GOT3 (cell line): ENCODE measurements at places on chromosomes 6 and 20.

- DNase-seq = no peak
Observed at GRCh38 chr20:57397693-57398108, 6.5 kb downstream of the RBM38 start.

DNA sequence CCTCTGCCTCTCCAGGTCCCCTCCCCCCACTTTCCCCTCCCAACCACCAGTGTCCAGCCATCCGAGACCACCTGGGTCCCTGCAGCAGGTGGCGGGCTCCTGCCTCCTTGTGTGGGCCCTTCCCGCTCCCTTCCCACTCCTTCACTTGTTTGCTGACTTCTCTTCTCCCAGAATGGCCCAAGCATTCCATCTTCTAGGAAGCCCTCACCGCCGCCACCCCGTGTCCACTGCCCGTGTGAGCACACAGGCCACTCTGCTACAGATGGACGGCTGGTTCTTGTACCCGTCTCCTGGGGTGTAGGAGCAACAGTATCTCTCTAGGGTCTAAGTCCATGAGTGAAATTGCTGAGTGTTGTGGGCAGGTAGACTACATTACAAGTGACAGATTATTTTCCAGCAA is 15.0 kb downstream of the BPHL start:
- no peak for DNase-seq

- no peak for DNase-seq
Observed at GRCh38 chr20:1626528-1627199, 6.9 kb upstream of the SIRPB1 start.

- no peak for DNase-seq
Observed at GRCh38 chr20:14882157-14882556, 544.7 kb upstream of the FLRT3 start.

DNA sequence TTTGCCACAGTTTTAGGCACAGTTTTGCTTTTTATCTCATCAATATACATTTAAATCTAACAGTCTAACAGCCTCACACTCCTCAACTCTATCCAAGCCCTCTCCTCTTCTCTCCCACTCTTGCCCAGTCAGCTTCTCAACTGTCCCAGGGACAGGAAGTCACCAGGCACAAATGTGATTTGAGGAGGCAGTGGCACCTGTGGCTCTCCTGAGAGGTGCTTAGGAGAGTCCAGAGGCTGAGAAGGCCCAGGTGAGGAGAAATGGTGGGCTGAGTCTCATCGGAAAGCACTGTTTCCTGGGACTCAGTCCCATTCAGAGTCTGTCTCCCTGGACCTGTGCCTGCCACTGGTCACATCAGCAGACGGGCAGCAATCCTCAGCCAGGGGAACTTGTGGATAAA is 4.7 kb downstream of the GDF5 start:
- no peak for DNase-seq

- DNase-seq = no peak
Observed at GRCh38 chr6:135813401-135813800, 38.1 kb upstream of the PDE7B start.

- no peak for DNase-seq
Observed at GRCh38 chr6:8392569-8392968, 42.8 kb downstream of the SLC35B3 start.

- DNase-seq = no peak
Observed at GRCh38 chr6:26086211-26086610, 1.0 kb upstream of the HFE start.

- DNase-seq = no peak
Observed at GRCh38 chr6:96101564-96101963, 85.8 kb downstream of the FUT9 start.

GRCh38 chr6:26124781-26125685 is 37.8 kb downstream of the HFE start:
- DNase-seq = no peak

DNA sequence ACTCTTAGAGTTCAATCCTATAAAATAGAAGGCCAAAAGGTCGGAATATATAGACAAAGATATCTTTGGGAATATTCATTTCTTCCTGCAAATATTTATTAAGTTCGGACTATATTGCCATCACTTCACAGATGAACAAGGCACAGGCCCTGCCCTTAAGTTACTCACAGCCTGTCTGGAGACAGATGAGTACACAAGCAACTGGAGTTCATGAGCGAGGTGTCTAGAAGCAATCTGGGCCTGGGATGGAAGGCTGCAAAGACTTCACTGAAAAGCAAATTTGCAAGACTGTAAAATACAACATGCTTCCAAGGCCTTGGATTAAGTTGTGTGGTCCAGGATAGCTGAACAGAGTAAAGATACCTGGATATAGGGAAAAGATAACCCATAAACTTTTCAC is 56.7 kb upstream of the CEP85L start:
- no peak for DNase-seq

DNA sequence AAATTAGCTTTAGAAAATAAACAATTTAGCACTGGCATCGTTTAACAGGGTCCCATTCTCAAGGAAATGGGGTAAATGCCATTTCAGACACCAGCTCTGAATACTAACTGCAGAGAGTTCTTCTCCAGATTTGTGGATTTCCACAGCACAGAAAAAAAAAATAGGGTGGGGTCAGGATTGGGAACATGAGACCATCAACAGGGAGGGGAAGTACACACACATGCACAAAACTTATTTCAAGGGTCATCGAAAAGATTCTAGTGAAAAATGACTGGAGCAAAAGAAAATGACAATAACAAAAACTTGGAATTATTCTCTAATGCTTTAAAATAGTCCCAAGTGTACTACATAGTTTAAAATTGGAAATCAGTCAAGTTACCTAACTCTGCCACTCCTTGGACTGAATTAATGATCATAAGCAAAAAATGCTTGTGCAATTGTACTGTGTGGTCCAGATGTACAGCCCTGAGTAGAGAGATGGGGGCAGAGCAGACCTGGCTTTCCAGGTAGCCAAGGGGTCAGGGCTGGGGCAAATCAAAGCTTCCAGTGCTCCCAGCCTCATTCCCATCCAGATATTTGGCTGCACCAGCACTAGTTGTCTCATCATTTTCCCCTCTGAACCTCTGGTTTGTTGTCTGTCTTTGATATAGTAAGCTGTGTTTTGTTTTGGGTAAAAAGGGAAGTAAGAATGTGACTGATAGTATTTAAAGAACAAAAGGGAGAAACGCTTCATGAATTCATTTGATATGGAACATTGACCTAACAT is 152.4 kb downstream of the SOBP start:
- DNase-seq = no peak

GRCh38 chr6:163866192-163866591 is 451.7 kb downstream of the QKI start:
- DNase-seq = no peak

- no peak for DNase-seq
Observed at GRCh38 chr20:37161830-37162549, 17.1 kb upstream of the RPN2 start.

DNA sequence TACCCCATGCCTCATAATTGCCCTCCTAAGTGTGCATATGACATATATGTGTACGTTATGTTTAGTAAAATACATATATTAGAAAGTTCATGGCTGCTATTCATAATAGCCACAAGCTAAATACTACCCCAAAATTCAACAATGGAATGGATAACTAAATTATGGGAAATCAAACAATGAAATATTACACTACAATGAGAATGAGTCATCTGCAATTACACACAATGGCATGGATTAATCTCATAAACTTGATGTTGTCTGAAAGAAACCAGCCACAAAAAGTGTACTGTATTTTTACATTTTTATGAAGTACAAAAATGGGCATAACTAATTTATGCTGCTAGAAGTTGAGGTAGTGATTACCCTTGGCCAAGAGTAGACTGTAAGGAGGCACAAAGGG is 477.0 kb downstream of the HAO1 start:
- DNase-seq = no peak

- DNase-seq = no peak
Observed at GRCh38 chr6:24749297-24749696, 25.4 kb upstream of the GMNN start.

GRCh38 chr6:121506761-121507754 is 71.6 kb downstream of the GJA1 start:
- DNase-seq = no peak

- DNase-seq = no peak
Observed at GRCh38 chr20:44050925-44051660, 135.9 kb downstream of the JPH2 start.

DNA sequence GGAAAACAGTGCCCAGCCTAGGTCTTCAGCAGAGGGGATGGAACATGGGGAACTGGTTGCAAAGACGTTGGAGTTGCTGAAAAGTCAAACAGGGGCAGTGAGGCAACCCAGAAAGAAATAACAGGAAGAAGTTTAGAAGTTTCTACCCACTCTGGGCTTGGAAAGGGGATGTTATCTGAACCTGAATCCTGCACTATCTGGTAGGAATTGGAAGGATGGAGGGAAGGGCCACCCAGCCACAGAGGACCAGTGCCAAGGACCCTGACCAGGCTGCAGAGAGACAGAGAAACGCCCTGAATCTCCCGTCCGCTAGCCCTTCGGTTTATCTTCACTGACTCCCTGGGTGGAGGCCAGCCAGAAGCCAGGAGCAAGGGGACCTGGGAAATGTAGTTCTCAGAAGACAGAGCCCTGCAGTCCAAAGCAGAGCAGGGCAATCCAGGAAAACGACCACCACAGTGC is 217.3 kb upstream of the RREB1 start:
- no peak for DNase-seq

- DNase-seq = no peak
Observed at GRCh38 chr6:148693882-148694484, 52.8 kb upstream of the UST start.

- DNase-seq = no peak
Observed at GRCh38 chr6:24574809-24575208, 71.2 kb downstream of the KIAA0319 start.

- no peak for DNase-seq
Observed at GRCh38 chr6:6582131-6582530, 6.4 kb upstream of the LY86 start.

- no peak for DNase-seq
Observed at GRCh38 chr6:126040826-126041225, 54.5 kb downstream of the TRMT11 start.

DNA sequence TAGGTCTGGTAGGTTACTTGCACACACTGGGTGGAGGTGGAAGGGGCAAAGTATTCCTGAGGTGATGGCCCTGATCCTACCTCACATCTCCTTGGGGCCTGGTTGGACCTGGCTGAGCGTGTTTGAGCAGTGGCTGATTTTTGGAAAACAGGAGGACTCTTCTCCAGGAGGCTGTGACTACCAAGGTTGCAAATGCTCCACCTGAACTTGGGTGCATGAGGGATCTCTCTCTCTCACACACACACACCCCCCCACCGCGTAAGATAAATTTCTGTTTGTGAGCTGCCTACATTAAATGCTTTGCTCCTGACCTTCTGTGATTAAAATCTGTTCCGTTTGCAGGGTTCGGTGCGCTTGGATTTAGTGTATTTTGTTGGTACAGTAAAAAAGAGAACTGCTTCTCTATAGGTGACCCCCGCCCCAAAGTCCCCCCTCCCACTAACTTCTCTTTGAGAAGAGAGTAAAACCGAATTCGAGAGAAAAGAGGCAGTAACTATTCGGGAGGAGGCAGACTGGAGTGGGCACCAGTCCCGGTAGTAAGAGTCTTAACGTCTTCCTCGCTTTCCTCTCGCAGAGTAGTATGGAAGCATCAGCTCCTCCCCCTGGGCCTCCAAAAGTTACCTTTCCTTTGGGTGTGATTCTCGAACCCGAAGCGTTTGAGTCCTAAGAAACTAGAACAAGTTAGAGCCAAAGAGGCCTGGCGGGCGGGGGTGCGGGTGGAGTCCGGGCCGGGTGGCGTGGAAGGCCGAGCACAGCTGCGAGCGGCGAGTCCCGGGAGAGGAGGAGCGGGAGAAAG is 585 bp upstream of the DSE start:
- DNase-seq = no peak

DNA sequence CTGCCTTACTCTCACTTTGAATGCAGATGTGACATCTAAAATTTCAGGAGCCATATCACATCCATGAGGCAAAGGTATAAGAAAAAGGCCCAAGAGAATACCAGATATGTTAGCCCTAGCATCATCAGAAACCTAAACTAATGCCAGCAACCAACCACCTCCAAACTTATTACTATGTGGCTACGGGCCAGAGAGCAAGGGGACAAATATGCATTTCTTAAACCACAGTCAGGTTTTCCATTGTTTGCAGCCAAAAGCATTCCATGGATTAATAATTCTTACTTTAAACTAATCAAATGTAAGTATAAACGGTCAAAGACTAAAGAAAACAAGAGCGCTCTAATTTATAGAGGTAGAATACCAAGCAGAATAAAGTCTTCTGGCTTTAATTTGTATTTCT is 84.7 kb downstream of the TASP1 start:
- DNase-seq = no peak

DNA sequence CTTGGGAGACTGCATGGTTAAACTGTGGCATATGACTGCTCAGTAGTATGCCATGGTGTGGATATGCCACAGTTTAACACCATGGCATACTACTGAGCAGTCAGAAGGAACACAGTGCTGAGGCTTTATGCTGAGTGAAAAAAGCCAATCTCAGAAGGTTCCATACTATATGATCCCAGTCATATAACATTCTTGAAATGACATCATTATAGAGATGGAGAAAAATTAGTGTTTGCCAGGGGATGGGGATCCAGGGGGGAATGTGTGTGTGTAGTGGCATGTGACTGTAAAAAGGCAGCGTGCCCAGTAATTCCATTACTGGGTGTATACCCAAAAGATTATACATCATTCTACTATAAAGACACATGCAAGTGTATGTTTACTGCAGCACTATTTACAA is 85.8 kb downstream of the FOXF2 start:
- DNase-seq = no peak

GRCh38 chr6:158697811-158698210 is 48.0 kb downstream of the SYTL3 start:
- DNase-seq = no peak

- DNase-seq = no peak
Observed at GRCh38 chr6:259316-259715, 33.0 kb upstream of the DUSP22 start.

- DNase-seq = no peak
Observed at GRCh38 chr20:51832276-51832675, 30.0 kb upstream of the SALL4 start.

DNA sequence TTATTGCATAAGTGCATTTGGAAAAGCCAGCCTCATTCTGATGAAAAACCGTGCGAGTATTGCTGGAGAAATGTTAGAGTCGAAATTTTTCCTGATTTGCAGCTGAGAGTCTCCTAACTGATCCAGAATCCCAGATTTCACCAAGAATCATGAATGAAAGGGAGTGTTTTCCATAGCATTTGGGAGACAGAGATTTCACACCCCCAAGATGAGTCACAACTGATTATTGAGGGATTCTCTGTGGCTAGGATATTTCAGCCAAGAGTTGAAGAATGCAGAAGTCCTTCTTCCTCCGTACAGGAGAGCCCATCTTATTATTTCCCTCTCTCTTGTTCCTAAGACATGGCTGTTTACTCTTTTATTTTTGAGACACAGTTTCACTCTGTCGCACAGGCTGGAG is 82.2 kb upstream of the SALL4 start:
- no peak for DNase-seq

GRCh38 chr6:119311514-119312142 is 37.9 kb downstream of the MAN1A1 start:
- no peak for DNase-seq
